Stimulated activated CD4-positive, alpha-beta T cell treated with anti-CD3 and anti-CD28 coated beads, Interleukin-2, amount 100 ng/mL, for 24 hours (primary cell): ENCODE measurements at places on chromosomes 12 and 14.

DNA sequence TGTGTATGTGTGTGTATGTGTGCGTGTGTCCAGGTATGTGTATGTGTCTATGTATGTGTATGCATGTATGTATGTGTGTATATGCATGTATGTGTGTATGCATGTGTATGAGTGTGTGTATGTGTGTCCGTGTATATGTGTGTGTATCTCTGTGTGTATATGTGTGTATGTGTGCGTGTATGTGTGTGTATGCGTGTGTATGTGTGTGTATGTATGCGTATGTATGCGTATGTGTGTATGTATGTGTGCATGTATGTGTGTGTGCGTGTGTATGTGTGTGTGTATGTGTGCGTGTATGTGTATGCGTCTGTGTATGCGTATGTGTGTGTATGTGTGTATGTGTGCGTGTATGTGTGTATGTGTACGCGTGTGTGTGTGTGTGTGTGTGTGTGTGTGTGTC, 31.6 kb downstream of the CHST11 start:
- DNase-seq = no peak

DNA sequence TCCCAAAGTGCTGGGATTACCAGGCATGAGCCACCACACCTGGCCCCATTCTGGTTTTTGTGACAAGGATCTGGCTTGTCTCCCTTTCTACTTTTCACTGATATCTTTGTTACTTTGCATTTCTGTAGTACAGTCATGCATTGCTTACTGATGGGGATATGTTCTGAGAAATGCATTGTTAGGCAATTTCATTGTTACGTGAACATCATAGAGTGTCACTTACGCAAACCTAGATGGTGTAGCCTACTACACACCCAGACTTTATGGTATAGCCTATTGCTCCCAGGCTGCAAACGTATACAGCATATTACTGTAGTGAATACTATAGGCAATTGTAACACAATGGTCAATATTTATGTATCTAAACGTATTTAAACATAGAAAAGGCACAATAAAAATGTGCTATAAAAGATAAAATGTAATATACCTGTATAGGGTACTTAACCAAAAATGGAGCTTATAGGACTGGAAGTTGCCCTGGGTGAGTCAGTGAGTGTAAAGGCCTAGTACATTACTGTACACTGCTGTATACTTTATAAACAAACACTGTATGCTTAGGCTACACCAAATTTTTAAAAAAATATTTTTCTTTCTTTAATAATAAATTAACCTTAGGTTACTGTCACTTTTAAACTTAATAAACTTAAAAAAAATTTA, 16.0 kb downstream of the MRPL42 start:
- no peak for DNase-seq

DNA sequence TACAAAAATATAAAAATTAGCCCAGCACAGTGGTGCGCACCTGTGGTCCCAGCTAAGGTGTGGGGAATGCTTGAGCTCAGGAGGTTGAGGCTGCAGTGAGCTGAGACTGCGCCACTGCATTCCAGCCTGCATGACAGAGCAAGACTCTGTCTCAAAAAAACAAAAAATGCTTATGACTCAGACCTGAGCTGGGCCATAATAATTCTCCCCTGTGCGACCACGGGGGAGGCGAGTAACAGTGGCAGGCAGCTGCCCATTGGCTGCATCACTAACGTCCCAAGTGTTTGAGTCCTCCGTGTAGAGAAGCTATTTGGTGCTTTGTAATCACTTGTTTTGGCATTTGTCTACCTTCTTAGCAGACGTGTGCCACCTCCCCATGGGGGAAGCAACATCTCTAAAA, 24.9 kb downstream of the PSMC1 start:
- DNase-seq = no peak

- no peak for DNase-seq
These were observed 675.5 kb upstream of the MGAT4C start for GRCh38 chr12:86931714-86932113.

DNA sequence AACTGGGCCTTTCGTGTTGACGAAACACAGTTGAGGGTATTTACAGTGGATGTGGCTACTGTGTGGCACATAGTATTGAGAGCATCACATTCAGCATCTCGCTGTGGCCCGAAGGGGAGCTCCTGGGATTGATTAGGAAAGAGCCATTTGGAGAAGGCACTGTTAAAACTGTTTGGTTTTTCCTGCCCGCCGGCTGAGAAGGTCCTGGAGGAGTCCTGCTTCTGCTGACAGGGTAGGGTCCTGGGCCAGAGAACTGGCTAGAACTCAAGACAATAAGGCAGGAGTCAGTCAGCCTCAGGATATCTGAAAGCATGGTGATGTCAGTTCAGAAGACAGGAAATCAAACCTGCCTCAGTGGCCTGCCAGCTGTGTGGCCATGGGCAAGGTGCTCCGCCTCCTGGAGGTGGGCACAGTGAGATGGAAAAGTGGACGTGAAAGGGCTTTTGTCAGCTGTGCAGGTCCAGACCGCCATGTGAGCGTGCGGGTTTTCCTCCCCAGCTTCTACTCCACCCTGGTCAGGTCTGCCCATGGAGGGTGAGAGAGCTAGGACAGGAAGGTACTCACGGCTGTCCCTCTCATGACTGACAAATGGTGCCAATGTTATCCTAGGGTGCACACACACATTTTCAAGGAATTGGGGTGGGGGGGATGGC, 92.3 kb downstream of the NTF3 start:
- DNase-seq = no peak

DNA sequence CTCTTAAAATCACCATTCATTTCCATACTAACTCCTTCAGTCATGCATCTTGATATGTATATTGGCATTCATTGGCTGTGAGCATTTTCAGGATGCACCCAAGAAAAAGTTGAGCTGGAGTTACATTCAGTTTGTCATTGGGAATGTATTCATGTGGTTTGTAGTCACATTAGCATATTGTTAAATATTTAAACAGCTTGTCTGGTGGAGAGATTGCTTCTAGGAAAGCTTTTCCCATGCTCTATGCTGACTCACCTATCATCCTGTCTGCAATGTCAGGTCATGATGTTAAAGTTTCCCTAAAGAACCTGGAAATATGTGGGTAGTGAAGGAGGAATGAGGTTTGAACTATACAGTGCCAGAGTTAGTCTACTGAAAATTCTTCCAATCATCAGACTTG, 583.6 kb downstream of the GALC start:
- no peak for DNase-seq

GRCh38 chr12:15600223-15600935, 188.8 kb downstream of the EPS8 start:
- no peak for DNase-seq

GRCh38 chr14:54734966-54735365, 167.7 kb downstream of the GCH1 start:
- no peak for DNase-seq

DNA sequence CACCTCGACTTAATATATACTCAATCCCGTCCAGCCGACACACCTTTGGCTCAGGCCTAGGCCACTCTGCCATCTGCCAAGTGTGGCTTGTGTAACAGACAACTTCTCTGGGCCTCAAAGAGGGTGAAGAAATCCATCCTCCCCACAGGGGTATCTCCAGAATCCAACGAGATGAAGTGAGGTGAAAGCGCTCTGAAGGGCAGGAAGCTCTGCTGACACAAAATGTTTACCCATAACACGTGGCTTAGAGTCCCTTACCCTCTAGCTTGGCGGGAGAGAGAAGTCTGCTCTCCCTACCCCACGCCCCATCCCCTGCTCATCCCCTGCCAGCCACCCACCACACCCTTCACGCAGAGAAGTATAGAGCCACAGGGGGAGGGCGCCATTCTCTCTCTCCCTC, 13.0 kb downstream of the ZBTB39 start:
- DNase-seq = no peak

GRCh38 chr12:131883521-131883900, 10.9 kb upstream of the ULK1 start:
- no peak for DNase-seq

- DNase-seq = no peak
These were observed 1.9 kb upstream of the DCAF5 start for GRCh38 chr14:69154779-69155178.

DNA sequence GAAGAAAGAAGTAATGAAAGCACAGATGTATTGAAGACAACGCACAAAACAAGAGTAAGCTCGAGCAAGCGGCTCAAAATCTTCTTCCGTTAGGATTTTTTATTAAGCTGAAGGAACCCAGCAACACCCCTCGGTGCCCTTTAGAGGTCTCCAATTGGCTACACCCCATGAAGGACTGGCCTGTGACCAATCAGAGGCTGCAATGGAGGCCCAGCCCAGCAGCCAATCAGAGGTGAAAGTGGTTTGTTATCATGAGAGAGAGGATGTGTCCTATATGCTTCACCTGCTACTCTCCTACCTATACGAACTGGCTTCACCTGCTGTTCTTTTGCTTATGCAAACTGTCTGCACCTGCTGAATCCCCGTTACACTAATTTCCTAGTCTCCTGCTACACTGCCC, 358.8 kb downstream of the C12orf50 start:
- no peak for DNase-seq

GRCh38 chr12:55707219-55707671, 459 bp downstream of the ITGA7 start:
- no peak for DNase-seq

DNA sequence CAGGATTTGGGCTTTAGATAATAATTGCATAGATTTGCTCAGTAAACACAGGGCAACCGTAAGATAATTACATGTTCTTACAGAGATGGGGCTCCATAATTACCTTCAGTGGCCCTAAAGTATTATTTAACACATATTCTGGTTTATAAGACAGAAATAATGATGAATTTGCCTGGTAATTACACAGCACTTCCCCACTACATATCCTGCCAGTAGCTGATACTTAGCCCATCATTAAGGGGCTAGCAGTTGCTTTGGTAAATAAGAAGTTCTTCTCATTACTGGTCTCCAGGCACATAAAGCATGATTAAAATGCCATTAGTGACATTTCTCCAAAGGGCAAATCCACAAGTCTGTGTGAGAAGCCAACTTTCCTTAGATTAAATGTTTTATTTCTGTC, 158.7 kb downstream of the NUAK1 start:
- DNase-seq = no peak

DNA sequence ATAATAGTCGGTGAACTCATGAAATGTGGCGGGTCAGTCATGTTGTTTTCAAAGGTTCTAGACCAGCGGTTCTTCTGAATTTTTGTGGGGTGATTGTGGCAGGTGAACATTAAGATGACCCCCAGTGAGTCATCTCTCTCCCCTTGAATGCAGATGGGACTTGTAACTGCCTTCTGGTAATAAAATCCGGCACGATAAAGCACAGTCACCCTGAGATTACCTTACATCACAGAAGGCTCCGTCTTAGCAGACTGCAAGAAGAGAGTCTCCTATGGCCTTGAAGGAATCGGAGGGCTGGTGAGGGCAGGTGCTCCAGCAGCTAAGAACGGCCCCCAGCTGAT, 189.6 kb downstream of the FOXN3 start:
- no peak for DNase-seq
